ENCODE measurements at places on chromosomes 1 and 21. TPM values are rescaled to one million over a fixed set of nuclear protein-coding genes. Genes with fewer than 3 reads are reported as not detected.
A peak's percentile ranks its signal among the peaks of the same experiment; 100 is the strongest.

Gene HES3
- not detected for total RNA-seq

Gene FCRLA
- total RNA-seq, result 0.84 TPM

Gene KIF14
- total RNA-seq, result 0.28 TPM

Gene MFN2
- total RNA-seq, result 66.4 TPM

Gene PRAMEF6
- not detected for total RNA-seq

Gene LRRC71
- not detected for total RNA-seq

Gene TNNI3K
- 1.4 TPM for total RNA-seq

Gene MXRA8
- 78.2 TPM for total RNA-seq

Gene SH2D2A
- 2.2 TPM for total RNA-seq

Gene ZNF692
- 18.4 TPM for total RNA-seq

GRCh38 chr1:74162333-74162732 lies 35.6 kb downstream of the LRRIQ3 start:
- no peak for DNase-seq

GRCh38 chr1:2271841-2272655 lies 43.9 kb downstream of the SKI start:
- DNase-seq, result no peak

- DNase-seq, result no peak
Observed at GRCh38 chr1:212132025-212132424, 96.5 kb downstream of the DTL start.

GRCh38 chr1:40646315-40646714 lies 19.2 kb downstream of the RIMS3 start:
- DNase-seq, result no peak

DNA sequence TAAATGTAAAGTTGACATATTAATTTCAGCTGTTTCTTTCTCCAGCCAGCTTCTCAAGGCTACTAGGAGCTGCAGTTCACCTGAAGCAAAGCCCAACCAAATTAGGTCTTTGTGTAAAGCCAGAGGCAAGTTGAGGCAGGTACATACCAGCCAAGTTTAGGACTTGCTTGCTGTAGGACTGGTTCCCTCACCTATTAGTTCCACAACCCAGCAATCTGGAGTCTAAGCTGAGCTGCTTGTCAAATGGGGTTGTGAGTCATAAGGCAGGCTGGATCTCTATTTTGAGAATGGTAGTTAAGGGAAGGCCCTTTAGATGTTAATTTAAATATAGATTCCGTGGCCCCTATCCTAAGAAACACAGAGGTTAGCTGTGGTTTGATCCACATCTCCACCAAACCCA lies 7.6 kb upstream of the FLG2 start:
- no peak for DNase-seq

GRCh38 chr1:156860628-156861423 lies at the start of gene NTRK1:
NTRK1 (plus strand) TSS chr1:156860865; CDS start chr1:156860935, 70 bp downstream.
- no peak for DNase-seq

DNA sequence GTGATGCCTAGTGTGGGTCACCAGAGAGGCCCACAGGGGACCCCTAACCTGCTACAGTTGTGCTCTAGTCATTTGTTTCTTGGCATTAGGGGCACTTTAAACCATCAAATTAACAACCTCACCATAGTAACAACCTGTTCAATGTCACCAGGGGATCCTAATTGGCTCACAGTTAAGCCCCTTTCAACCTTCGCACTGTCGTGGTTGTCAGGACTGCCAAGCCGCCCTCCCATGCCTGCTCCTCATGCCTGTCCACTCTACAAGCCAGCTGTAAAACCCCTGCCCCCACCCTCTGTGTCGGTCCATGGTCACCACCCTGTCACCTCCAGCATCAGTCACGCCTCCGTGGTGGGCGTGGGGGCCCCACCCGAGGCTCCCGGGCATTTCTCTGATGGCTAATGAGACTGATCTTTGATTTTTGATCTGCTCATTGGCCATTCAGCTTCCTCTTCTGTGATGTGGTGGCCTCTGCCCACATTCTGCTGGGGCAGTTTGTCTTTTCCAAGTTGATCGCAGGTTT lies 96.6 kb downstream of the WDR4 start:
- no peak for DNase-seq

GRCh38 chr1:29939079-29939478 lies 702.8 kb downstream of the PTPRU start:
- no peak for DNase-seq

DNA sequence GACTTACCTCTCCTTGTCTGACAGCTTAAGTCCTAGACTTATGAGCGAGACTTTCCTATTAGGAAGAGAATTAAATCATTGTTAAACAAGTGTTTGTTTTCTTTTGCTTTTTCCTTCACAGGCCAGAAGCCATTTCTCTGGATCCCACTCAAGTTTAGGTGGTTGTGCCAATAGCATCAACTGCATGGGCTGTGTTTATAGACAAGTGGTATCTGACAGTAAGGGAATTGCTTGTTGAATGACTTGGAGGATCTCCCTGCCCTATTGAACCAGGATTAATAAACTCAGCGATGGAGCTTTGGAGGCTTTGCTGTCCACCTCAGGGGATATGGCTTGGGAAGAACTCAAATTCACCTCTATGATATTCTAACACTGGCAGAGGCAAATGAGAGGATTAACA lies 43.7 kb downstream of the UTP25 start:
- DNase-seq, result no peak

GRCh38 chr1:43241413-43241836 lies 28.4 kb upstream of the TMEM125 start:
- DNase-seq, result no peak

DNA sequence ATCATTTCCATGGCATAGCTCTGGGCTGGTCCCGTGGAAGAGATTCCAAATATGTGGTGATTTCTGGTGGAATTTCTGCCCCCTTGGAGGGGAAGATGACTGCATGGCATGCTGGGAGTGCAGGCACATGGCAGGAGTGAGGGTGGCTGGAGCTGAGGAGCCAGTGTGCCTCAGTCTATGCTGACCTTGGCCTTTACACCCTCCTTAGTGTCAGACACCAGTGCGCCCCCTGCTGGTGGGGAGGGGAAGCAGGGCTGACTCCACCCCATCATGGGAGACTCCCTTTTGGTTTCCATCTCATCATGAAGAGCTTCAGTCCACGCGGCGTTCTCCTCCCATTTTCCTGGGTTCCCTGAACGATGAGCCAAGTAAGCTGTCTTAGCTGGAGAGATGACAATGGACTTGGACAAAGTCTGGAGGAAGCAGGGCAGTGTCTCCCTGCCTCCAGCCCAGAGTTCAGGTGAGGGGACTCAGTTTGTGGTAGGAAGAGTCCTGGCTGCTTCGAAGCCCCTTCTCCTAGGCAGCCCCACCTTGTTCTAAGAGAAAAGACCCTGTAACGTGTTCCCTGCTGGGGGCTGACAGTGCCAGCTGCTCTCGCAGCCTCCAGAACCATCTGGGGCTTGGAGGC lies 10.3 kb downstream of the ALX3 start:
- peak; percentile 38 for DNase-seq

DNA sequence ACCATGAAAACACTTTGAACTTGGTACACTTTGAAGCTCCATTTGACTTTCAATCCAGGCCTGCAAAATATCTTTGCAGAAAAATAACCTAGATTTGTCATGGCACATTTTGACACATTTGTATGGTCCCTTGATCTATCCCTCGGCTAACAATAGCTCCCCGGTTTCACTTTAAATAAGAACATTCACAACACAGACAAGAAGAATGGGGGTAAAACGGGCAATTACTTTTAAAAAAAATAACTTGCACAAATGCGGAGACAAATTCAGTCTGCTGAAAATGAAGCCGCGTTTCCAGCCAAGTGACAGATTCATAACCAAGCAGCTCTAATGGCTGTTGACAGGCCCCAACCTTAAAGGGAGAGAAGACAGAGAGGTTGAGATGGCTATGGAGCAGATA lies 218.2 kb downstream of the NPHP4 start:
- no peak for DNase-seq

GRCh38 chr1:30988045-30988444 lies 77.5 kb downstream of the PUM1 start:
- DNase-seq, result no peak

DNA sequence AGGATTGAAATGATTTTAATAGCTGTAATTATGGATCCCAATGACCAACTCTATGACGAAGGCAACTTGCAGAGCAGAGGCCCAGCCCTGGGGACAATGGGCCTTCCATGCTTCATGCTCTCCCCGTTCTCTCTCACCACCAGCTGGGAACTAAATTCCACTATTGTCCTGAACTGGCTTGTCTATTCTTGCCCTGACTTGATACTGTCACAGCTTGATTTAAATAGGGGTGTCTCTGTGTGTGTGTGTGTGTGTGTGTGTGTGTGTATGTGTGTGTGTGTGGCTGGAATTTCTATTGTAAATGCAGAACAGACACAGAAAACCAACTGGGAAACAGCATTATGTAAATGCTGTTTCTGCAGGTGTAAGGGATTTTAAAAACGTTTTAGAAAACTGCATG lies 57.0 kb downstream of the SLC22A15 start:
- no peak for DNase-seq

GRCh38 chr1:210250665-210250997 lies 18.0 kb downstream of the SERTAD4 start:
- no peak for DNase-seq

DNA sequence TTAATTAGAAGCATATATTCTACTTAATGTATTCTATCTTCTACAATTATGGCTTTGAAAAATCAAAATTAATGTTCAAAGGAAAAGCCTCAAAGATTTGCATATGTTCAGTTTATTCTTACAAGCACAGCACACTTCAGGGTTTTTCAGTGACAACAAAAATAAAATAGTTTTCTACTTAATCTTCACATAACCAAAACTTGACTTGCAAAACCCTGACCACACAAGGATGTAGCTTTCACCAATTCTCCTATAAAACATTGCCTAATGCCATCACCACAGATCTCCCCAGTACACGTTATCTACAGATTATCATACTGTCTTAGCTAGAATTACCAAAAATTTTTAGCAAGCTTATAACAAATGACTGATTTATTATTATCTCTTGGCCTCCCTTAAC lies 23.3 kb downstream of the LPAR3 start:
- no peak for DNase-seq

DNA sequence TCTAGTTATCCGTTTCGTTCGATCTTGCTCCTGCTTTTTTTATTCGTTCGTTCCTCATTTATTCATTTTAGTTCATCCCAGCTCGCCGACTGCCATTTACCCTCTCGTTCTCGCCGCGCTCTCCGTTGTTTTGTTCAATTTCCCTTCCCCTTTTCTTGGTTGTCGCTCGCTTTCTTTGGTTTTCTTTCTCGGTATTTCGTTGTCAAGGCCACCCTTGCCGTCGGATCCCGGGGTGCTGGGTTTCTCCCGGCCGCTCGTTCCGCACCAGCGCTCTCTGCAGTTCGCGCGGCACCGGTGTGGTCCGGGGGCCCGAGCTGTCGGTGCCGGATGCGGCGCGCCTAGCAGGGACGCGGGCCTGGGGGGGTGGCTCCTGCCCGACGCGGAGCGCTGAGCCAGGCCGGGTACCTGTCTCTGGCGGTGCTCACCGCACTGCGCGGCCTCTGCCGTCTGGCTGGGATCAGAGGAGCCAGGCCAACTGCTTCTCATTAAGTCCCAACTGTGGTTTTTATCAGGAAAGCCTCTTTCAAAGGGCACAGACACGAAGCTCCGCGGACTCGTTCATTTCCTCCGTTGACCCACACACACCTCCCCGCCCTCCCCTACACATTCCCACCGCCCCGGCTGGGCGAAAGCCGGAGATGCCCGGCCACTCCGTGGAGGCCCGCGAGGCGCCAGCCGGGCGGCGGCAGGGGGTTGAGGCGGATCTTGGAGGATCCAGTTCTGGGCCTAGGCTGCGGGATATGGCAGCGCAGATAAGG lies 1.6 kb downstream of the ALX3 start:
- DNase-seq, result no peak

GRCh38 chr21:44950351-44950750 lies 10.5 kb downstream of the SLX9 start:
- DNase-seq, result no peak

DNA sequence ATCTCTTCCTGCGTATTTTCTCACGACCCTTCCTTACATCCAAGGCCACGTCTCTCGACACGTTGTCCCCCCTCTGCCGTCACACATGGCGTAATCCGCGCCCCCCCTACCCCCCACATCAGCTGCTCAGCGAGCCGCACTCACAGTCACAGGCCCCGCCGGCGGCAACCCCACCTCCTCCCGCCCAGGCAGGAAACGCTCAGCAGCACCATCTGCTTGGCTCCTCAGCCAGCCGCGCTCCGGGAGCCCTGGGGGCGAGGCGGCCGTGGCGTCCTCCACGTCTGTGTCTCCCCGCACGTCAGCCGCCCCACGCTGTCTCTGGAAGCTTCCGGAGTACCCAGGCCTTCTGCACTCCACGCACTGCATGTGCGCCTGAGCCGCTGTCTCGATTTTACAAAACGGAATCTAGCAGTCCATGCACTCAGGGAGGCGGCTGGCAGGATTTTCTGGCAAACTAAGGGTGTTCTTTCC lies 64.6 kb downstream of the SIK1 start:
- DNase-seq, result no peak

- DNase-seq, result peak; percentile 82
Observed at GRCh38 chr1:154970631-154971340, at the start of gene SHC1. SHC1 (minus strand) TSS chr1:154970747; CDS start chr1:154970526, 221 bp downstream.
